ENCODE measurements at places on chromosomes 4 and X.
A peak's percentile ranks its signal among the peaks of the same experiment; 100 is the strongest.

GRCh38 chr4:176309046-176309445, 10.7 kb upstream of the SPCS3 start:
- no peak for DNase-seq

DNA sequence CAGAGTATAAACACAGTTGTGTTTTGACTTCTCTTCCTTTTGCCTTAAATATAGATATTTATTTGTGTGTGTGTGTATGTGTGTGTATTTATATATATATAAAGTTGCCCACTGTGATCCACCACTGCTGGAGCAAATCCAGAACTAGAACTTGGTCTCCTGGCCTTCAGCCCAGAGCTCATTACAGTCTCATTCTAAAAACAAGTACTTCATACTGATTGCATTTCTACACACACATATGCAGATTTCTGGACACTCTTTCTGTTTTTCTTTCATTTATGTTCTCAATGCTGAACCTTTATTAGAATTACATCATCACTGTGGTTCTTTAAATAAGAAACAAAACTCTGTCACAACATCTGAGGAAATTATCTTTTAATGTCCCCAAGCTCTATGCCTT, 381 bp downstream of the TXK start:
- DNase-seq = no peak

GRCh38 chr4:189355590-189355989, 585.1 kb upstream of the FRG1 start:
- DNase-seq = no peak

GRCh38 chr4:26786916-26787315, 73.7 kb upstream of the STIM2 start:
- DNase-seq = no peak

DNA sequence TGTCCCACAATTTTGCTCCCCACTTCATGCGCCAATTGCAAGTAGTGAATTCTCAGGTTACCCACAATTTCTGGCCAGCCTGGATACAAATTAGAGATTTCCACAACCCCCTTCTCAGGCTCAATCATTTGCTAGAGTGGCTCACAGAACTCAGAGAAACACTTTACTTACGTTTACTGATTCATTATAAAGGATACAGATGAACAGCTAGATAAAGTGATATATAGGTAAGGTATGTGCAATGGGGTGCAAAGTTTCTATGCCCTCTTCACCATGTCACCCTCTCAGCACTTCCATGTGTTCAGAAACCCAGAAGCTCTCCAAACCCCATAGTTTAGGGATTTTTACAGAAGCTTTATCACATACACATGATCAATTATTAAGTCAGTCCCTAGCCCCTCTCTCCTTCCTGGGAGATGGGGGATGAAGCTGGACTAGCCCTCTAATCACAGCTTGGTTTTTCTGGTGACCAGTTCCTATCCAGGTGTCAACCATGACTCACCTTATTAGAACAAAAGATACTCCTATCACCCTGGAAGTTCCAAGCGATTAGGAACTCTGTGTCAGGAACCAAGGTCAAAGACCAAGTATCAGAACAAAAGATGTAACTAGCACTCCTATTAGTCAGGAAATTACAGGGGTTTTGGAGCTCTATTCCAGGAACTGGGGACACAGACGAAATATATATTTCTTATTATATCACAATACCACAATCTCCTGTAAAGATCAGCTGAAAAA, 33.5 kb upstream of the PRRG1 start:
- no peak for DNase-seq

GRCh38 chrX:120568609-120569008, 7.8 kb upstream of the CUL4B start:
- no peak for DNase-seq

DNA sequence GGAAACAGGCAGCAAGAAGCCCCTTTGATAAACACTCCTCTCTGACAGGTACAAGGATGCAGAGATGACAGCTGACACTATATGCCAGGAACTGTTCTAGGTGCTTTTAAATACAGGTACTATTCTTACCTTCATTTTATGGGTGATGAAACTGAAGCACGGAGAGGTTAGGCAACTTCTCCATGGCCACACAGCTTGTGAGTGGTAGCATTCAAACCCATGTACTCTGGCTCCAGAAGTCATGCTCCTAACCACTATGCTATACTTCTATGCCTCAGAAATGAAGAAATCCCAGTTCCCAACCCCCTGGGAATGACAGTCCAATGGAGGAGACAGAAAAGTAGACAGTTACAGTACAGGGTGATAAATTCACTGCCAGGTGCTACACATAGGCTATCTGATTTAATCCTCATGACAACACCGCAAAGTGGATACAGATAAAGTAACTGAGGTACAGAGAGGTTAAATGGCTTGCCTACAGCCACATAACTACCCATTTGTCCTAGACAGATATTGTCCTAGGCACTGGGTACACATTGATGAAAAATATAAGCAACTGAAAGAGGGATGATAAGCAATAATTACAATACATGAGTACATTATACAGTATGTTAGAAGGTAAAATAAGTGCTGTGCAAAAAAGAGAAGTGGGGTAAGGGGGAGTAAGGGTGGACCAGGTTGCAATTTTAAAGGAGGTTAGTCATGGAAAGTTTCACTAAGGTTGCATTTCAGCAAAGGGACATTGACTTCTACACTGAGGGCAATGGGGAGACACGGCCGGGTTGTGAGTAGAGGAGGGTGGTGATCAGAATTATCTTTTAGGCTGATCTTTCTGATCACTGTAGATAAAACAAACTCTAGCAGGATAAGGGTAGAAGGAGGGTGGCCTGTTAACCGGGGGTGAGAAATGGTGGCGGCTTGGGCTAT, 1.6 kb upstream of the F8 start:
- no peak for DNase-seq

DNA sequence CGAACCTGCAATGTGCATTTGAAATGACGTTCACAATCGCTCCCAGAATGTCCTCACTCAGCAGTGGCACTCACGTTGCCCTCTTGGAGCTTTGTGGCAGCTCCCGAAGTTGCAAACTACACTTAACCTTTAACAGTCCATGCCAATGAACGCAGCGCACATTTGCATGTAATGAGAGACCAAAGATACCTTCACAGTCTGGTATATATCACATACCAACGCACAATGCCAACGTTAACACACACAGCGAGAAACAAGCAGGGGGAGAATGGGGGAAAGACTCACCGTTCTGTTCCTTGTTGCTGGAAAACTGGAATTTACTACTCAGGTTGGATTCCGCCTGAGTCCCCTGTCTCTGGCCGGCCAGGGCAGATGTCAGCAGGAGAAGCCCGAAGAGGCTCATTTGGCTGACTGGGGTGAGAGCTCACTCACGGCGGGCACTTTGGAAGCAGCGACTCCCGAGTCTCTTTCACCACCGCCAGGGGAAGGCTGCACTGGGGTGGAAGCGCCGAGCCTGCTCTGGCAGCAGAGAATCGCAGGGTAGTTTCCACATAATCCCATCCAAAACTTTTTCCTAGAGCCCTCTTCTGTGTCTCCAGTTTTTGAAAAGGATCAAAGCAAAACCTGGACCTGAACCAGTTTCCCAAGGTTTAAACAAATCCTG, 966 bp downstream of the PDGFC start:
- DNase-seq = peak; percentile 83

GRCh38 chr4:7429069-7429416, 5.7 kb downstream of the PSAPL1 start:
- DNase-seq = no peak

GRCh38 chrX:47078129-47079043, at the start of gene RGN:
Gene RGN (plus strand): TSS chrX:47078443. CDS start chrX:47081145, 2,702 bp downstream.
- peak; percentile 37 for DNase-seq

DNA sequence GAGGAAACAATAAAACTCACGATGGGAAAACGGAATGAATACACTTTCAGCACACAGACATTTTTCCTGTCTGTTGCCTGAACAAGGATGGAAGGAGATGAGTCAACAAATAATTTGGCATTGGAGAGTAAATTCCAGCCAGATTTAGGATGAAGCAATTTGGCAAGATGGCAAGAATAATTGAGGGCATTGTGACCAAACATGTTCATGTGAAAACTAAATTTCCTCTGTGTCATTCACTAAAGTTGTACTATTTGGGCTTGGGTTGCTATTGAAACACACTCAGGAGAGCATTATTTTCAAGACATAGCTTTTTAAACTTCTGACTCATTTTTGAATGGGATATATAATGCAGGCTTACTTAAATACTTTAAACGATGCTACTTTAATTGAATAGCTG, 1614.4 kb downstream of the PCDH19 start:
- DNase-seq = no peak
